H1 (cell line): ENCODE measurements at places on chromosomes 13 and 19.
A peak's percentile ranks its signal among the peaks of the same experiment; 100 is the strongest.

GRCh38 chr19:54916822-54917221 lies 10.9 kb downstream of the NCR1 start:
- no peak overlapping the region for H3K27ac ChIP-seq
- no peaks in the 10 kb centered on the region for H3K4me1 ChIP-seq
- DNase-seq = no peak

- H3K4me3 ChIP-seq = peak overlapping the region; percentile 68; the same call in 1 of the 2 replicates
- H3K4me1 ChIP-seq = peaks cover 24% of the 10 kb centered on the region
- H3K27me3 ChIP-seq = peaks cover 3% of the 10 kb centered on the region
- no peak overlapping the region for H3K27ac ChIP-seq
These were observed 1.1 kb downstream of the SLC8A2 start for GRCh38 chr19:47470447-47471195.

GRCh38 chr13:91375116-91375729 lies 23.2 kb upstream of the GPC5 start:
- H3K4me1 ChIP-seq = no peaks in the 10 kb centered on the region; the same call in 1 of the 2 replicates
- H3K27me3 ChIP-seq = no peaks in the 10 kb centered on the region
- H3K27ac ChIP-seq = no peak overlapping the region
- H3K4me3 ChIP-seq = no peak overlapping the region
- H3K36me3 ChIP-seq = no peaks in the 10 kb centered on the region

DNA sequence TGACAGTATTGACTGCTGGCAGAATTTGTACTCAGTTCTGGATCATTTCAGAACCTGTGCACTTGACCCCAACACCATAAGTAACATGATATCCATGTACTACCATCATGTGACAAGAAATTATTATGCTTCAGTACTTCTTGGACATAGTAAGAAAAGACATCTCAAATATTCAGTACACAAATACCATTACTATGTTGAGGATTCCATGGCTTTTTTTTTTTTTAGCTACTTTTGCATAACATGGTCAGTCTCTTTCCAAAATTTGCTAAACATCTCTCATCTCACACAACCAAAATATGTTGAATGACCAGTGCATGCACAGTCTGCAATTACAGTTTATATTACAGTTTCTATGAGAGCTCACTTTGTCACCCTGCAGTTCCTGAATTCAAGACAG lies 85.3 kb downstream of the FLT1 start:
- no peak overlapping the region for H3K27ac ChIP-seq
- no peak overlapping the region for H3K4me3 ChIP-seq
- H3K4me1 ChIP-seq = peaks cover 9% of the 10 kb centered on the region
- no peaks in the 10 kb centered on the region for H3K27me3 ChIP-seq

DNA sequence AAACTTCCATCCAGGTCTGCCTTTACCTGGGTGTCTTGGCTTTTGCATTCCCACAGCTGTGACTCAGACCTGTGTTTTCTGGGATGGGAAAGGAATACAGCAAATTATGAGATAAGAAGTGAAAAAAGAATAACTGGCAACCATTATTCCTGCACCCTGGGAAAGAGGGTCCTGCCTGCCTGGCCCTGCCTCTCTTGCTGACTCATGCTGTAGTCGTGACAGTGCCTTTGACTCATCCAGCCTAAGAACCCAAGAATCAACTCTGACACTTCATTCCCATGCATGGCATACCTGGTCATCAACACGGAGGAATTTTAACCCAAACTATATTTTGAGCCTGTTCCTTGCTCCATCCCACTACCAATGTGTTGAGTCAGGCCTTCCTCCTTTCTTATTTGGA lies 185.4 kb upstream of the SERP2 start:
- no peaks in the 10 kb centered on the region for H3K27me3 ChIP-seq
- no peak for DNase-seq
- H3K4me1 ChIP-seq = no peaks in the 10 kb centered on the region
- no peak overlapping the region for H3K27ac ChIP-seq

GRCh38 chr19:34998777-34999497 lies 1.2 kb upstream of the GRAMD1A start:
- H3K27me3 ChIP-seq = no peaks in the 10 kb centered on the region
- peak overlapping the region; percentile 95 for H3K27ac ChIP-seq

DNA sequence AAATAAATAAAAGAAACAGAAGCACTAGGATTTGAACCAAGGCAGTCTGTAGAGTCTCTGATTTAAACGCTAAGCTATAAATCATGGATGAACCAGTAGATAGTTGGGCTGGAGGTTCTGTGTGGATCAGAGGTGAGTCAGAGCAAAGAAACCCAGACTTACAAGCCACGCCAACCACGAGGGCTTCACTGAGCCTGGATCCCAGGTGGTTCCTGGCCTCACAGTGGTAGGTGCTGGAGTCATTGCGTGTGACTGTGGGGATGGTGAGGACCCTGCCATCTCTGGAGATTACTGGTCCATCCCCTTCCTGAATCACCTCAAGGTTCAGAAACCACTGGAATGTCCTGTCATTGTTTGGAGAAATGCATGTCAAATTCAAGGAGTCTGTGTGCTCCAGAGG lies 19.3 kb upstream of the CEACAM20 start:
- no peaks in the 10 kb centered on the region for H3K27me3 ChIP-seq
- H3K4me1 ChIP-seq = no peaks in the 10 kb centered on the region
- no peak overlapping the region for H3K27ac ChIP-seq
- DNase-seq = no peak
- no peak overlapping the region for H3K4me3 ChIP-seq

DNA sequence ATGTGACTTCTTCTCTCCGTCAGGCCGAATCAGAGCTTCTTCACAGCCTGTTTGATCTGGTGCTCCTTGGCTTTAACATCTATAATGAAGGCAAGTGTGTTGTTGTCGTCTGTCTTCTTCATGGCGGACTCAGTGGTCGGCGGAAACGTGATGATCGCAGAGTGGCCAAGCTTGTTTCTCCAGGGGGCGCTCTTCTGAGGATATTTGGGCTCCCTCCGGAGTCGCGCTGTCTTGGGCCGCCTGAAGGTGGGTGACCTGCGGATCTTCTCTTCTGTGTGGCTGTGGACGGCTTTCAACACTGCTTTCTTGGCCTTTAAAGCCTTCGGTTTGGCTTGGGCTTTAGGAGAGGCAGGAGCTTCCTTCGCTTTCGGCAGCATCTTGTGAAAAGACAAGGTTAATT lies 9.8 kb downstream of the TPRX1 start:
- no peak for DNase-seq
- H3K27ac ChIP-seq = no peak overlapping the region
- H3K4me1 ChIP-seq = no peaks in the 10 kb centered on the region

GRCh38 chr19:56972291-56972841 lies 131.8 kb upstream of the PEG3 start:
- no peaks in the 10 kb centered on the region for H3K4me1 ChIP-seq
- no peak overlapping the region for H3K4me3 ChIP-seq
- no peaks in the 10 kb centered on the region for H3K27me3 ChIP-seq
- DNase-seq = no peak
- H3K27ac ChIP-seq = no peak overlapping the region
- no peaks in the 10 kb centered on the region for H3K36me3 ChIP-seq

DNA sequence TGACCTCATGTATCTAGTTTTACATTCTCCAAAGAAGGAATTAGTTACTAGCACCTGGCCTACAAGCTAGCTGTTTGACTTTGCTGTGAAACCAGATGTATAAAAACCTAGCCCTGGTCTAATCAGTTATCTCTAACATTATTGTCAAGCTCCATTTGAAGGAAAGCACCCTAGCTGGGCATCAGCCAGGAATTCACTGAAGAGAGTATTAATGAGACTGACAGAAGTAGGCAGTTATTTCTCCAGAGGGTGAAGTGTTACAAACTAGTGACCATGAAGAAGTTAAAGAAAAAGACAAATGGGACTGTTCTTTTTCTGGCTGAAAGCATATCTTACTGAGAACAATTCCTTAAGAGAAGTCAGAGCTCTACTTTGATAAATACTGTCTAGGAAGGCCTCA lies 2529.3 kb upstream of the PCDH20 start:
- no peak overlapping the region for H3K27ac ChIP-seq
- no peak for DNase-seq
- no peaks in the 10 kb centered on the region for H3K27me3 ChIP-seq
- no peak overlapping the region for H3K4me3 ChIP-seq

DNA sequence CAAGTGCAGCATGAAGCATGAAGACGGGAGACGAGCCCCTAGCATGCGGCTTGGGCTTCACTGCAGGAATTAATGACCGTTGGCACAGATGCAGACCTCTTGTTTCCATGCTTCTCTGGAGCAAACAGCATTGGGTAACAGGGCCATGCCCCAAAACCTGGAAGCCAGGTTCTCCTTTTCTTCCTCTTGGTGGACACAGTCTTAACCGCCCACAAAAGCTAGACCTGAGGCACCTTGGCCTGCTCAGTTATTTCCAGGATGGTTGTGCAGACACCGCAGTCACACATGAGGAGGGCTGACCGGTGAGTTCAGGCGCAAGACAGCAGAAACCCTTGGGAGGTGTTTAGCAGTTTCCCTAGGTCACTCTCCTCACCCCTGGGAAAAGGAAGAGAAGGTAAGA lies 133.9 kb upstream of the GJB6 start:
- peaks cover 43% of the 10 kb centered on the region for H3K27me3 ChIP-seq
- H3K4me1 ChIP-seq = no peaks in the 10 kb centered on the region
- H3K36me3 ChIP-seq = no peaks in the 10 kb centered on the region
- no peak for DNase-seq
- H3K4me3 ChIP-seq = no peak overlapping the region

GRCh38 chr13:91817250-91817649 lies 418.8 kb downstream of the GPC5 start:
- H3K27ac ChIP-seq = no peak overlapping the region

GRCh38 chr13:97307882-97308624 lies 85.9 kb downstream of the MBNL2 start:
- no peak overlapping the region for H3K4me3 ChIP-seq
- no peak for DNase-seq
- H3K27me3 ChIP-seq = no peaks in the 10 kb centered on the region
- H3K4me1 ChIP-seq = peaks cover 6% of the 10 kb centered on the region; the same call in 1 of the 2 replicates
- H3K27ac ChIP-seq = no peak overlapping the region
- H3K36me3 ChIP-seq = no peaks in the 10 kb centered on the region

- H3K36me3 ChIP-seq = no peaks in the 10 kb centered on the region
- H3K27me3 ChIP-seq = no peaks in the 10 kb centered on the region
- no peaks in the 10 kb centered on the region for H3K4me1 ChIP-seq
- H3K4me3 ChIP-seq = no peak overlapping the region
These were observed 82.9 kb upstream of the CACNA1A start for GRCh38 chr19:13588957-13589833.

DNA sequence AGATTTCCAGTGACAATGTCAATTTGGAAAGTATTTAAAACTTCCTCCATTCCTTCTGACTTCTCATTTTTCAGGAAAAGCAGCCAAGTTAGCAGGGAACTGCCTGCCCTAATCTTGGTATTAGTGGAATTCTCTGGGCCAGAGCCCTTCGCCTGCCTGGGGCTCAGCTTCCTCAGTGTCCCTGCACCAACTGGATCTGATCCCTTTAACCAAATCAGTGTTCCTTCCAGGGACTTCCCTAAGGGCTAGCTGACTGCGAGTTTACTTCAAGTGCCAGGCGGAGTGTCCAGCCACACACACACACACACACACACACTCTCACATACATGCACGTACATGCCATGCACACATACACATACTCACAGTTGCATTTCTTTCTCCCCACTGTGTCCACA lies 20.0 kb downstream of the RAB20 start:
- no peaks in the 10 kb centered on the region for H3K36me3 ChIP-seq
- H3K4me3 ChIP-seq = no peak overlapping the region
- H3K4me1 ChIP-seq = no peaks in the 10 kb centered on the region

DNA sequence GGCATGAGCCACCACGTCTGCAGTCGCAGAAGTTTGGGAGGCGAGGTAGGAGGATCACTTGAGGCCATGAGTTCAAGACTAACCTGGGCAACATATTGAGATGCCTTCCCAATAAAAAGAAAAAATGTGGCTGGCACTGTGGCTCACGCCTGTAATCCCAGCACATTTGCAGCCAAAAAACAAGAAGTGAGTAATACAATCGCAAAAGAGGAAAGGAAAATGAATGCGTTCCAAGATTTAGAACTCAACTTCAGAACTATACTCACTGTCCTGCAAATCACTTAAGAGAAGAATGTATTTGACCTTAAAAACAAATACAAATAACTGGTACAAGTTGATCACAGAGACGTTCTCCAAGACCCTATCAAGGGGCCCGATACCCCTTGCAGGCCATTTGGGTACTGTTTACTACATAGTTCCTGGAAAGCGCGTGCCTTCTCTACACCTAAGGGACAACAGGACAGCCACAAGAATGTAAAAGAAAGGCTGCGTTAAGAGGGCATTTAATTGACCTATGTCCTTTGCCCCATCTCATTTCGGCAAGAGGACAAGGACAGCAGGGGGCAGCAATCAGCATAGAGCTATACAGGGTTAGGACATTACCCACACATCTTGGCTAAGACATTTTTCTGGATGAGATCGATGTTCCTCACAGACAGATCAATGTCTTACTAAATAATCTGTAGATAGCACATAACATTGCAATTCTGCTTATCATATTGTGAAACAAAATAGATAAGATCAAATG lies 41.3 kb downstream of the FLT3 start:
- H3K27me3 ChIP-seq = no peaks in the 10 kb centered on the region
- no peaks in the 10 kb centered on the region for H3K36me3 ChIP-seq
- H3K27ac ChIP-seq = no peak overlapping the region
- DNase-seq = peak; percentile 73
- no peak overlapping the region for H3K4me3 ChIP-seq

- H3K36me3 ChIP-seq = no peaks in the 10 kb centered on the region
- H3K4me3 ChIP-seq = no peak overlapping the region
- no peak for DNase-seq
- H3K27ac ChIP-seq = no peak overlapping the region
- H3K27me3 ChIP-seq = no peaks in the 10 kb centered on the region
- H3K4me1 ChIP-seq = no peaks in the 10 kb centered on the region
These were observed 164.9 kb downstream of the DLEU7 start for GRCh38 chr13:50678464-50679162.

DNA sequence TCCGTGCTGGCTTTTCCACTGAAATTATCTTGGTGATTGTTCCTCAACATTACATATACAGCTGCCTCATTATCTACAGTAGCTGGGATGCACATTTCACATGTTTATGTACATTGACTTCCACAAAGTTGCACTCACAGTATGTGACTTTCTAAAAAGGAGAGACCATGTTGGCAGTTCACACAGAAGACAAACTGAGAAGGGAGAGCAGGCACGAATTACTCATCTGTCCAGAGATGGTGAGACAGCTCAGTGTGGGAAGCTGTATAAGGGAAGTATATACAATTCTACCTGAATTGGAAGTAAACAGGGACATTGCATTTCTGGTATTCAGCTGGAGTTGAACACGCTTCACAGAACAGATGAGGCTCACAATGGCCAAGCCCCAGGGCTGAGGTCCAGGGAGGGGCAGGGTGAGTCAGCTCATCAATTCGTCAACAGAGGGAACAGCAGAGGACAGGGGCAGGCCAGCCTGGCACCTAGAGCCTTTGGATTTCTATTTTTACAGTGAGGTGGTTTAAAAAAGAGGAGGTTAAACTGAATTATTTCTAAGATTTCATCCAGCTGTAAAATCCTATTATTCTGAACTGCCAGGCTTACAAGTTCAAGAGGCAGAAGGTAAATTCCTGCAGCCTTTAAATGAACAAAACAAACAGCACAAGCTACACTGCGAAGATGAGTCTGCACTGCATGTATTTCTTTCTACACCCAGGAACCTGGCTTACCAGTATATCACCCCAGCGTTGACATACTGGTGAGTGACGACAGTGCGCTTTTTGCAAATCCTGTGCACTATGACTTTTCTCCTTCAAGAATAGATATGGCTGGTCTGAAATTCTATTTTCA lies 9.8 kb downstream of the PARP4 start:
- no peaks in the 10 kb centered on the region for H3K36me3 ChIP-seq
- H3K27me3 ChIP-seq = no peaks in the 10 kb centered on the region
- no peak overlapping the region for H3K4me3 ChIP-seq
- no peaks in the 10 kb centered on the region for H3K4me1 ChIP-seq
- no peak overlapping the region for H3K27ac ChIP-seq
- DNase-seq = no peak
